ENCODE measurements at places on chromosomes 3 and 15.

GRCh38 chr3:38586546-38587520 lies 62.7 kb downstream of the SCN5A start:
- no peak for DNase-seq

DNA sequence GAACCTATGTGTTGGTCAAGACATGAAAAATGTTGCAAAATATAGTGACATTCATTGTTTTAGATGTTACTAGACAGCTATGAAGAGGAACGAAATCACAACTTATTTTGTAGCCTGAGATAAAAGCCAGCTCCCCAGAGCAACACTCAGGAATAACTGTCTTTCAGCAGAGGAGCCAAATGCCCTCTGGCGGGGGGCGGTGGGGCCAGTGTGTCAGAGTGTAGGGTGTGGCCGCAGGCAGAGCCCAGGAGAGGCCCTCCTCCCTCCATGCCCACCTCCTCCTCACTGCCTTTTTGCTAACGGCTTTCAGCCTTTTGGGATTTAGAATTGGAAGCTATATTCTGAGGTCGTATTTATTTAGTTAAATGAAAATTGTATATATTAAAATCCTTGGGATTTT lies 16.9 kb downstream of the APOD start:
- no peak for DNase-seq

GRCh38 chr3:150247441-150247840 lies 160.7 kb upstream of the TSC22D2 start:
- DNase-seq = no peak

- DNase-seq = no peak
These were observed 114.3 kb downstream of the CORO2B start for GRCh38 chr15:68693071-68693470.

GRCh38 chr15:67999320-68000100 lies 54.6 kb upstream of the PIAS1 start:
- DNase-seq = no peak

DNA sequence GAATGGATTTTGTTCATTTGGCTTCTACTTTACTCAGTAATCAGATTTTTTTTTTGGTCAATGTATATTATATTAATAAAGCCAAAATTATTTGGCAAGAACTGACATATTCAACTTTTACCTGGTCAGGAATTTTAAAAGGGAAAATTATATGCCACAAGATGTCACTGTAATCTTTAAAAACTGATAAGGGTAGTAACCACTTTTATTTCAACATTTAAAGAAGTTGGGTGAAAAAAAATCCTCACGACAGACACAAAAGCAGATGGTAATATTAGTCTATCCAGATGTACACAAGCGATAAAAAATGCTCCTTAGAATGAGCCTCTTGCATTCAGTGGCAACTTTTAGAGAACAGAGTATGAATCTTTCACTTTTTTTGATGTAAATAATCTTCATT lies 101.9 kb downstream of the SERPINI1 start:
- no peak for DNase-seq

DNA sequence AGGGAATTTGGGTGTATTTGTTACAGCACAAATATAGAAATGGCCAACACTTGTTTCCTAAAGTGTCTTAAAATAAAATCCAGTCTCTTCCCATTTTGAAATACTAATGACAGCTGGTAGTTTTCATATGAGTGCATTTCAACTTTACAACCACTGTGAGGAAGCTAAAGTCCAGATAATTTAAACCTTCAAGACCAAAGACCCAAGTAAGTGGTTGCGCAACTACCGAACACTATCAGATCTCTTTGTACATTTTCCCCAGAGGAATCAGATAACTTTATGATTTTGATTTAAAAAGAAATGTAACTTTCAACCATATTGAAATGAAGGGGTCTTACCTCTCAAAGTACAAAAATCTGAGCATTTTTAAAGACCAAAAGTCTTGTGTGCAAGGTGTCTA lies 14.3 kb downstream of the BCL2L10 start:
- DNase-seq = no peak

DNA sequence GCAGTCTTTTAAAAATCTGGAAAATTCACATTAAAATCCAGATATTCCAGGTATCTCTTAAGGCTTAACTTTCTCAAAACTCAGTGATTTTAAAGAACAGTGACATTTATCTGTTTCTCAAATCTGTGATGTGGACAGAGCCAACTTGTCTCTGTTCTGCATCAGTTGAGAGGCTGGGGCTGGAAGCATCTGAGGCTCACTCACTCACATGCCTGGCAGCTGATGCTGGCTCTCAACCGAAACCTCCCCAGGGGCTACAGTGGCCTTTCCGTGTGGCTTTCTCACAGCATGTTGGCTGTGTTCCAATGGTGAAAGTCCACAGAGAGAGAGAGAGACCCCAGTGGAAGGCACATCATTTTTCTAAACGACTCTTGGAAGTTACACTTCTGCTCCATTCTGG lies 53.5 kb downstream of the CEMIP start:
- no peak for DNase-seq

DNA sequence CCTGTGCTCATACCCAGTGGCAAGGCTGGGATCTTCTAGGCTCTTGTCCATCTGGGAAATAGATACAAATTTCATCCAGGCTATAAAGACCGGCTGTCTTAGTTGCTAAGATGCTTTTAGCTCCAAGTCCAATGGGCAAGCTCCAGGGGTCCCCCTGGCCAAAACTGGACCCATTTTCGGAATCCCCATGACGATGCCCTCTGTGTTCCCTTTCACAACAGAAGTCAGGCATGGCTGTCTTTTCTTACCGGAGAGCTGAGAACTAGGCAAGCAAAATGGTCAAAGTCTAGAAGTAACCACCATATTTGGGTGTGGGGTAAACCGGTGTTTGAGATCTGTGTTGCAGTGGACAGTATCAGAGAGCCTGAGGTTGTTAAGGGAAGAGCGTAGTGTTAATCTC lies 1.0 kb downstream of the GLYCTK start:
- DNase-seq = no peak

GRCh38 chr15:22947101-22948000 lies 32.8 kb downstream of the CYFIP1 start:
- no peak for DNase-seq

DNA sequence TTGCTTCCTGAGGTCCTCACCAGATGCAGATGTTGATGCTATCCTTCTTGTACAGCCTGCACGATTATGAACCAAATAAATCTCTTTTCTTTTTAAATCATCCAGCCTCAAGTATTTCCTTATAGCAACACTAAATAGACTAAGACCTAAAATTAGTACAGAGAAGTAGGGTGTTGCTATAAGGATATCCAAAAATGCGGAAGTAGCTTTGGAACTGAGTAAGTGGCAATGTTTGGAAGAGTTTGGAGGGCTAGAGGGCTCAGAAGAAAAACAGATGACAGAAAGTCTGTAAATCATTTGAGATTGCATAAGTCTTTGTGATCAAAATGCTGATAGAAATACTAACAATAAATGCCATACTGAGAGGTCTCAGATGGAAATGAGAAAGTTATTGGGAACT lies 894.9 kb downstream of the DIPK2A start:
- DNase-seq = no peak

DNA sequence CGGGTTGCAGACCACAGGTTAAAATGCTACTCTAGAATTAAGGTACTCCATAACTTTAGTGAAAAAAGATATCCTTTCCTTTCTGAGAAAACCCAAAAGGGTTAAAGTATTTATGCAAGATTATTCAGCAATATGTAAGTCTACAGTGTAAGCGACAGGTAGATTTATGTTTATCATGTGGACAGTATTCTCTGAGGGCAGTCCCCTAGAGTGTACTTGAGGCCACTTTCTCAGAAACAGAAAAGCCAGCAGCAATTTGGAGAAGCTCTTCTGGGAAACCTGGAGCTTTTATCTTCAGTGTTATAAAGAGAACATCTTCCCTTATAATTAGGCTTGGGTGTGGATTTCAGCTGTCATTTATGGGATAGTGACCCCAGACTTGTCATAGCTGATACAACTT lies 8.9 kb downstream of the ST3GAL6 start:
- no peak for DNase-seq

DNA sequence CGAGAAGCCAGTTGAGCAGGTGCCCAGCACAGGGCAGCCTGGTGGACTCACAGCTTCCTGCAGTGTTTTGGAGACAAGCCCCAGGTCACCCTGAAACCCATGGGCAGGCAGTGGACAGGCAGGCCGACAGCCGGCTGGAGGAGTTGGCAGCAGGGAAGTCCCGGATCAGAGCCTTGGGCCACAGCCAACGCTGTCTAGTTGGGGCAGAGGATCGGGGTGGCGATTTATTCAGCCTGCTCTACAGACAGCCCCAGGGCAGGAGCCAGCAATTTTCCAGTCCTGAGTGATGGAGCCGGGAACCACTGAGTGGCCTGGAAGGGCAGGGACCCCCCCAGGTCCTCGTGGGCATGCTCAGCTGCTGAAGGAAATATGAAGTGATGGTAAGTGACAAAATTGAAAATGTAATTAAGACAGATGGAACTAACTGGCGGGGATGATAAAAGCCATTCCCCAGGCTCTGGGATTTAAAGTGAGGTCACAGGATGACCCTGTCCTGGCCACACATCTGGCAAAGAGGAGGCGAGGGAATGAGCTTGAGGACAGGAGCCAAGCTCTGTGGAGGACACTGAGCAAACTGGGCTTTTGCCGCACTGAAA lies 34.4 kb upstream of the TBC1D21 start:
- peak; percentile 68 for DNase-seq

- DNase-seq = no peak
These were observed 322.8 kb upstream of the CTNNB1 start for GRCh38 chr3:40876496-40876895.

DNA sequence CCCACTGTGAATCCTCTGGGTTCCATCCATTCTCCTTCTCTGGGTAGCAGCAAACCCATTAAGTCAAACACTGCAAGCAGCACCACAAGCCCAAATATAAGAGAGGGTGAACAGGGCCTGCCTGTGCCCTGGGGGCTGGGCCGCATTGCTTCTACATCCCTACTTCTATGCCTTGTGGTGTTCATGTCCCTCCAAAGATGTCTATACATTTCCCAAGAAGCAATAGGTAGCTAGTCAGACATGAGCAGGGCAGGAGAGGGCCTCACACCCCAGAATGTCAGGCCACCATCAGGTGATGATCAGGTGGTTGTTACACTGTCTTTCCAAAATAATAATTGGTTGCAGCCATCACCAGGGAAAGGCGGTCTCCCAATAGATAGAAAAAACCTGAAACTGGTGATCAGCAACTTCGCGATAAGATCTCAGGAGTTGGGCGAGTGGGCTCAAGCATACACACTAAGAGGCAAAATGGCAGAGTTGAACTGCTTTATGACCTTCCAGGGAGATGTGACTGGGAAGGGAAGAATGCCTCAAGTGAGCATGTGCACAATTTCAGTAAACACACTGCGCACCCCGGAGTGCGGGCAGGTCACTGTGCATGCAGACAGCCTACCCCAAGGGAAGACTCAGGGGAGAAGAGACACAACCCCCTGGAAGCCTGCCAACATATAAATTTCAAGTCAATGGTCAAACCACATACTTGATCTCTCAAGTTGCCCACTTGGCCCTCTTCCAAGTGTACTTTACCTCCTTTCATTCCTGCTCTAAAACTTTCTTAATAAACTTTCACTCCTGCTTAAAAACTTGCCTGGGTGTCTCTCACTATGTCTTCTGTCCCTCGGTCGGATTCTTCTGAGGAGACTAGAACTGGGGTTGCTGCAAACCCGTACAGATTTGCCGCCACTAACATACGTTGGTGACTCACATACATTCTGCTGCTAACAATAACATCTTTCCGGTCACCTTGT lies 39.9 kb downstream of the KLF15 start:
- DNase-seq = peak; percentile 1

DNA sequence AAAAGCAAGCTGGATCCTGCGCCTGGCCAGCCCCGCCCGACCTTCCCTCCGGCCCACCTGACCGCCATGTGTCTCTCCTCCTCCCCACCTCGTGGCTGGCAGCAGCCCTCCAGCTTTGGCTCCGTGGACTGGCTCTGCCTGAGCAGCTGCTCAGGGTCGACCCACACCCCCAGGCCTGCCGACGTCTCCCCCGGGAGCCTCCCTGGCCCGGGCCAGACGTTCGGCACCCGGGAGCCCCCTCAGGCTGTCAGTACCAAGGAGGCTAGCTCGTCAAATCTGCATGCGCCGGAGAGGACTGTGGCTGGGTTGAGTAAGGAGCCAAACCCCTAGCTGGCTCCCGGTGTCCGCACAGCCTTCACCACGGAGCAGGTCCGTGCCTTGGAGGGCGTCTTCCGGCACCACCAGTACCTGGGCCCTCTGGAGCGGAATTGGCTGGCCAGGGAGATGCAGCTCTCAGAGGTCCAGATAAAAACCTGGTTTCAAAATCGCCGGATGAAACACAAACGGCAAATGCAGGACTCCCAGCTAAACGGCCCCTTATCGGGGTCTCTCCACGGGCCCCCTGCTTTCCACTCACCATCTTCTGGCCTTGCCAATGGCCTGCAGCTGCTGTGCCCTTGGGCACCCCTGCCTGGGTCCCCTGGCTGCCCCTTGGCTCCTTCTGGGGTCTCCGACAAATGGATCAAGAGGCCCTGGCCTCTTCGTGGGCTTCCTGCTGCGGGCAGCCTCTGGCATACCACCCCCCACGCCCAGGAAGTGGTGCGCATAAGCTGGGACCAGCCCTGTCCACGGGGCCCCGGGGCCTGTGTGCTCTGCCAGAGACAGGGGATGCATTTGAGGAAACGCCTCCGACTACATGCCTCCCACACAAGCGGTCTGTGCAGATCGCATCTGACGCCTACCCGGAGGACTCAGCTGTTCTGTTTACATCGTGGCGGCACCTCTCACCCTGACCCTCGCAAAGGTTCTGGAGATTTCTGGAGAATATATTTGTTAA lies 345.0 kb downstream of the ZNF385D start:
- DNase-seq = no peak

DNA sequence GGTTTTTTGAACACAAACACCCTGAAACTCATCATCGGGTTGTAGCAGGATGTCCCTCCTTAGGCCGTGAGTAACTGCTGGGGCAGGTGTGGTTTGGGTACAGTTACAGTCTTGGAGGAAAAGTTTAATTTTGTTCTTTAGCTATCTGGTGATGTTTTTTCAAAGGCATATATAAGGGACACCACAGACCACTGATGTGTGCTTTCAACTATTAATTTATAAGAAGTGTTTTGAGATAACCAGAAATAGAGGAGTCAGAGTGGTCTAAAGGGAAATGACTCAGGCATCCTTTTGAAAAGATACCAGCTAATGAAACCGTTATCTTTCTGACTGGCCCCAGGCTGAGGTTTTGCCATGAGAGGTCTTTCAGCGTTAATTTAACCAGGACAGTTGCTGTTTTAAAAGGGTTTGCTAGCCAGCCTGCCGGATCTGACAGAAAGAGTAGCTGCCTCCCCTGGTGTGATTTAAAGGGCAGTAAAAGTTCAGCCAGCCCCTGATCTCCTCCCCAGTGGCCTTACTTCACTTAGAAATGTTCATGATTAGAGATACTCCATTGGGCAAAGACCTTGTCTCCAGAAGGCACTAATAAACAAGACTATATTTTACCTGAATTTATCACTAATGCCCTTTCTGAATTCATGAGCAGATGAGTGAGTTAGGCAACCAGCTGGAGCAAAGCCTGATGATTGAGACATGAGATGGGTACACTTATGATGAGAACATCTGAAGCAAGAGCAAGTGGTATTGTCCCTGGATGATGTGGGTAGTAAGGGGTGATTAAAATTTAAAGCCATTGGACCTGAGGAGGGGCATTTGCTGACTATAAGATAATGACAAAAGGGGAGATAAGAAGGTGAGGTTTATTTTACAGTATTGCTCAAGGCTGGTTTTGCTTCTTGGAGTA lies 482.5 kb upstream of the TBL1XR1 start:
- DNase-seq = no peak
